ENCODE measurements at places on chromosomes 11 and 22. TPM values are rescaled to one million over a fixed set of nuclear protein-coding genes. Genes with fewer than 3 reads are reported as not detected.

The PKP3 gene
- 254 TPM for total RNA-seq

The CBLIF gene
- total RNA-seq = not detected

The RAG2 gene
- not detected for total RNA-seq

The IFITM10 gene
- 0.88 TPM for total RNA-seq

The FAM227A gene
- not detected for total RNA-seq

The MMP12 gene
- 0.40 TPM for total RNA-seq

The YPEL1 gene
- 3.5 TPM for total RNA-seq

DNA sequence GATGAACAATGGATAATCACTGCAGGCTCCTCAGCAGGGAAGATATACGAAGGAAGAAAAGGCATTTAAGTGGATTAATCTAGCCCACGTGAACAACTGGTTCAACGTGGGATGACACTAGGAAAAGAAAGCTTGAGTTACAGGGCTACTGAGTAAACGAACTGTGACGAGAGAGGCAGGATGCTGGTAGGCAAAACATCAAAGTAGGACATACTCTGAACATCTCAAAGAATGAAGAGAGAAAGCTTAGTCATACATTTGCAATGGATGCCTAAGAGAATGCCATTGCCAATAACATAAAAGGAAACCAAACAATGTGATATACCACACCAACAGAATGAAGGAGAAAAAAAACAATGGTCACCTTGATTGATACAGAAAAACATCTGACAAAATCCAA, 12.9 kb downstream of the USP28 start:
- DNase-seq = no peak
- no peaks in the 10 kb centered on the region for H3K27me3 ChIP-seq
- H3K4me1 ChIP-seq = no peaks in the 10 kb centered on the region
- H3K36me3 ChIP-seq = no peaks in the 10 kb centered on the region
- no peak overlapping the region for H3K4me3 ChIP-seq

DNA sequence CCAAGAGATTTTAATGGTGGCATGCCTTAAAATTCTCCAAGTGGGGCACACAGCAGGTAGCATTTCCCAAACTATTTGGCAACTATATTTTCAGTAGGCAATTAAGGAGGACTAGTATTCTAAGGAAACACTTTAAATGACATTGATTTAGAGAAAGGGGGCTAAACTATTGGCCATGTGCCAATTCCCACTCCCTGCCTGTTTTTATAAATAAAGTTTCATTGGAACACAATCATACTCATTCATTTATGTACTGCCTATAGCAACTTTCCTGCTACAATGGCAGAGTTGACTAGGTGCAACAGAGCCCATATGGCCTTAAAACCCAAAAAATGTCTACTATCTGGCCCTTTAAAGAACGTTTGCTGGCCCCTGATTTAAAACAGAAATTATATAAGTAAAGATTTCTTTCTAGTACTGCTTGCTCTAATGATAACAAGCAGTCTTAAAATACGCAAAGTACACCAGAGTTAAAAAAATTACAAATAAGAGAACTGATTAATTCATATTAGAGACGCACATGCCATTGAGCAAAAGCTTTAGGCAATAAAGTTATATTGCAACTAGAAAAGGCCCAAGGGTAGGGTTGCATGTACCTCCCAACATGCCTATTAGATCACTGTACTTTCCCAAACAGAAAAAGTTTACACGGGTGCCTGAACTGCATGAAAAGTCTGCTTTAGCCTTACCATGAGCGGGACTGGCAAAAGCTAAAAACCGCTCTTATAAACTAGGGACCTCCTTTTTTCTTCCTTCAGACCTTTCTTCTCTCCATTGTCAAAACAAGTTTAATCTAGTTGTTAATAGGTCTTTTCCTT, 14.2 kb downstream of the E2F8 start:
- no peaks in the 10 kb centered on the region for H3K27me3 ChIP-seq
- H3K4me3 ChIP-seq = no peak overlapping the region
- H3K27ac ChIP-seq = no peak overlapping the region
- H3K36me3 ChIP-seq = no peaks in the 10 kb centered on the region
- H3K4me1 ChIP-seq = peaks cover 5% of the 10 kb centered on the region

DNA sequence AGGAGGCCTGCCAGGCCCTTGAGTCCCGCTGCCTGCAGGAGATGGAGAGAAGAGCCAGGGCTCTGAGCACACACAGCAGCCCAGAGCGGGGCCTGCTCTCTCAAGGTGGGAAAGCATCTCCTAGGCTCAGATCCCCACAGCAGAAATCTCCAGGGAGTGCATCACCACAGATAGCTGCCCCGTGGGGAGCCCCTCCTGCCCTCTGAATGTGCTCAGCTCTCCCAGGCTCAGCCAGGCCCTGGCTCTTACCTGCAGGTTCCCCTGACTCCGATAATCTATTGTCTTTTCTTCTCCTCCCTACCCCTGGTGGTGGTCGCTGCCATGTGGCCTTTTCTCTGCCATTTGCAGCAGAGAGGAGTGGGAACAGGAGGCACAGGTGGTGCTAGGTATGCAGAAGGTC, 49.9 kb downstream of the BTG4 start:
- H3K4me1 ChIP-seq = no peaks in the 10 kb centered on the region
- no peak for DNase-seq
- H3K4me3 ChIP-seq = no peak overlapping the region
- no peaks in the 10 kb centered on the region for H3K27me3 ChIP-seq
- H3K36me3 ChIP-seq = no peaks in the 10 kb centered on the region

DNA sequence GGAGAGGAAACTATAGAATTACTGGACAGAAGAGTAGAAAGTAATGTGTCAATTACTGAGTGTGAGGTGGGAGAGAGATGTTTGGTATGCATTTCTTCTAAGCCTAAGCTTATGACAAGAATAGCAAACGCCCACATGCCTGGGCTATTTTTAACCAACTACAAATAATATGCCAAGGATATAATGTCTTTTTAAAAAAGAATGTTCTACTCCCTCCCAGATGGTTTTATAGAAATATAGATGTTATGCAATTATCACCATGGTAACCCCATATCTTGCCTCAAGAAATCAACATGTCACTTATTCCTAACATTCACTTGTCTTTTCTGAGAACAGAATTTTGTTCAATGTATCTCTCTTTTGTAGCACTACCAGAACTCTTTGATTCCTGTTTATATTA, 996.7 kb upstream of the CHORDC1 start:
- no peaks in the 10 kb centered on the region for H3K27me3 ChIP-seq
- no peaks in the 10 kb centered on the region for H3K4me1 ChIP-seq
- no peak for DNase-seq
- H3K4me3 ChIP-seq = no peak overlapping the region

- H3K27me3 ChIP-seq = no peaks in the 10 kb centered on the region
- no peaks in the 10 kb centered on the region for H3K36me3 ChIP-seq
- H3K4me3 ChIP-seq = no peak overlapping the region
- peak; percentile 73 for DNase-seq
Measured at GRCh38 chr11:57493507-57494503, 21.7 kb downstream of the SLC43A1 start.

- no peak for DNase-seq
- no peaks in the 10 kb centered on the region for H3K4me1 ChIP-seq
- no peaks in the 10 kb centered on the region for H3K27me3 ChIP-seq
Measured at GRCh38 chr22:19206287-19206686, 27.8 kb upstream of the SLC25A1 start.

GRCh38 chr11:12213883-12214282, 103.5 kb downstream of the MICAL2 start:
- no peak for DNase-seq
- no peak overlapping the region for H3K27ac ChIP-seq
- H3K27me3 ChIP-seq = no peaks in the 10 kb centered on the region
- H3K36me3 ChIP-seq = no peaks in the 10 kb centered on the region
- no peaks in the 10 kb centered on the region for H3K4me1 ChIP-seq

GRCh38 chr11:116691771-116692177, 81.0 kb downstream of the BUD13 start:
- no peak overlapping the region for H3K27ac ChIP-seq
- H3K4me1 ChIP-seq = no peaks in the 10 kb centered on the region
- H3K27me3 ChIP-seq = no peaks in the 10 kb centered on the region
- no peak overlapping the region for H3K4me3 ChIP-seq
- peak; percentile 70 for DNase-seq

- H3K4me3 ChIP-seq = no peak overlapping the region
- no peaks in the 10 kb centered on the region for H3K36me3 ChIP-seq
- DNase-seq = no peak
- H3K4me1 ChIP-seq = no peaks in the 10 kb centered on the region
- no peaks in the 10 kb centered on the region for H3K27me3 ChIP-seq
- no peak overlapping the region for H3K27ac ChIP-seq
Measured at GRCh38 chr11:99176430-99176829, 155.7 kb downstream of the CNTN5 start.

GRCh38 chr22:48832592-48832991, 995.1 kb downstream of the BRD1 start:
- H3K4me1 ChIP-seq = no peaks in the 10 kb centered on the region
- no peaks in the 10 kb centered on the region for H3K27me3 ChIP-seq
- no peak overlapping the region for H3K4me3 ChIP-seq
- no peaks in the 10 kb centered on the region for H3K36me3 ChIP-seq
- no peak for DNase-seq
- no peak overlapping the region for H3K27ac ChIP-seq
